ENCODE measurements at places on chromosomes 7 and 10.

DNA sequence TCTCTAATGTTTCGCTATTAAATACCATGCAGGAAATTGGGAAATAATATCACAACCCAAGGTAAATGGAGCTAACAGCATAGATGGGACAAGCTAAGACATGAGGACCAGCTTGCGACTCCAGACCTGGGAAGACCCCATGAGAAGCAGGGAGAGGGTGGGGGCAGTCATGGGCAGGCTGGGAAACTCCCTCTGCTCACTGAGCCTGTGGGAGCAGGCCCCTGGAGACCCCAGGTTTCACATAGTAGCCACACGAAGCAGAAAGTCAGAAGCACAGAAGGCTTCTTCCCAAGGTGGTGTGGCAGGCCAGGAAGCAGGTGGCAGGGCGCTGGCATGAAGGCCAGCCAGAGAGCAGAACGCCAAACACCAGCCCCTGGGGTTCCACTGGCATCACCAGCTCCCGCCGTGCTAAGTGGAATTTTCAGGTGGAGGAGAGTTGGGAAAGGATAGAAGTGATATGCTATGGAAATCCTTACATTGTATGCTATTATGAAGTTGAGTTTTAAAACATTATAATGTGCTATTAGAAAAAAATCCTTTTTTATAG is 99.9 kb upstream of the RNF32 start:
- DNase-seq, result no peak

GRCh38 chr10:61066661-61067344 is 122.8 kb upstream of the RHOBTB1 start:
- DNase-seq, result no peak

DNA sequence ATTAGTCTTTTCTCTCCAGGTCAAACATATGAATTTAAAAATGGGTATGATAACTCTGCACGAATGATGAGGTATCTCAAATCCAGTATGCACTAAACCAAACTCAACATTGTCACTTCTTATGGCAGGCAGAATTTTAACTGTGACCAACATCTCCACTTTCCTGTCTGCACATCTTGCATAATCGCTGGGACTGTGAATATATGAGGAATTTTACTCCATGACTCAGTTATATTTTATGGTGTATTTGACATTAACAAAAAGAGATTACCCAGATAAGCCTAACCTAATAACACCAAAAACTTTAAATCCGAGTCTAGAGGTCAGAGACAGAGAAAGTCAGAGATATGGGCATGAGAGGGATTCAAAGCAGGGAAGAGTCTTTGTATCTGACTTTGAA is 454.5 kb upstream of the SEMA3D start:
- DNase-seq, result no peak

DNA sequence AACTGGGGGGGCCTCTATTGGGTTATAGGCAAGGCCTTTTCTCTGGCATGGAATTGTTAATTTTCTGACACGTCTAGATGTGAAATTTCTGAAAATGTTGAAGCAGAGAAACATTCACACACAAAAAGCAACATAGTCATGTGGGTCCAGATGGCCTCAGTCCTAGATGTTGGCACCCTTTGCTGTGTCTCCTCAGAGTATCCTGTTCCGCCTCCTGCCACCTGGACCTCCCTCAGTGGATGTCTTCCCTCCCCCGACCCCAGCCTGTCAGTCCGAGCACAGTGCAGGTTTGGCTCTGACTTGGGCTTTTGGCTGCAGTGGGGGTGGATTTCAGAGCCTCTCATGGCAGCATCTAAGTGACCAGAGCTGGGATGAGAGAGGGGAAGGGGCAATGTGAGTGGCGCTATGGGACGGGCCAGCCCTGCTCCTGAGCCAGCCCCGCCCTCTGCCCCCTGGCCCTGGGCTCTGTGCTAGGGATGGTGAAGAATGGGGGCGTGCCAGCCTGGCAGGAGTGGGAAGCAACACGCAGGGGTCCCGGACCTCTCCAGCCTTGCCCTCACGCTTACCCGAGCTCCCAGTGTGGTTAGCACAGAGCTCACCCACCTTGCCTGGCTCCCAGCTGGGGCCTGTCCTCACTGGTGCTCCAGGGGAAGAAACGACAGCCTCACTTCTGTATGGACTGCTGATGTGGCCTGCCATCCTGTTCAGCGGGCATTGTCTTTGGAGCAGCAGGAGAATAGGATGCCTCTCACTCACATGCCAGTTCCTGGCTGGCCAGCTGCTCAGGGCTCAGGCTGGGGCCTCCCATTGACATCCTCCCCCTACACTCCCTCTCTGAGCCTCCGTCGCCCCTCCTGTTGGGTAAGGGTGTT is 6.2 kb downstream of the ATP6V0E2 start:
- no peak for DNase-seq

GRCh38 chr7:11831736-11832495 is at the start of gene THSD7A:
THSD7A (minus strand) TSS chr7:11832198; CDS start chr7:11831946, 252 bp downstream.
- peak; percentile 83 for DNase-seq

DNA sequence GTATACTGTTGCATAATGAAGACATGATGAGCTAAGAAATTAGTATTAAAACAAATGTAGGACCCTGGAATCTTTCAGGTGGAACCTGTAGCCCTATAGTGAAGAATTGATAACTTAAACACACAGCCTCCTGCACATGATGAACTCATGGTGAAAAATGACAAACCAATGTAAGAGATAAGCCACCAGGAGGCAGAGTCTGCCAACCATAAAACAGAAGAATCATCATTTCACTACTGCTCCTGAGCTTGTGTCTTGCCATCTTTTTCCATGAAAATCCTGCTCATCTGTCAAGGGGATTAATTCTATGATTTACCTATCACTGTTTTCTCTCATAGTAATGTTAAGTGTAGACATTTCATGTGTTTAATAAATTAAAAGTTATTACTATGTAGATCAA is 363.9 kb downstream of the MALRD1 start:
- DNase-seq, result no peak

- no peak for DNase-seq
Observed at GRCh38 chr10:72665925-72666324, 26.0 kb upstream of the MCU start.

DNA sequence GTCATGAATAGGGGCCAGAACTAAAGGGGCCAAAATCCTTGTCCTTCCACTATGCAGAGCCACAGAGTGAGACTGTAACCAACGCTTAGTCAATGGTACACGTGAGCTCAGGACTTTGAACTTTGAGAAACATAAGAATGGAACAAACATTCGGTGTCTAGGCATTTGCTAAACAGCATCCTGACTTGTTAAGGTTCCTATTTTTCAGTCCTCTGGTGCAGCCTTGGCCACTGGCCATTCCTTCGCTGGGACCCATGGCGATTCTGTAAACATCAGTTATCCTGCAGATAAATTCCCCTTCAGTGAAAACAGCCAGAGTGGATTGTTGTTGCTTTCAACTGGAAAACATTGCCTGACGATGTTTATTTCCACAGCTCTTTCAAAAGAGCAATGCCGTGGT is 266.8 kb downstream of the SORCS1 start:
- DNase-seq, result no peak

GRCh38 chr7:24255139-24255538 is 28.9 kb upstream of the NPY start:
- DNase-seq, result no peak

GRCh38 chr10:5565205-5565545 is 40.4 kb downstream of the CALML3 start:
- DNase-seq, result no peak

DNA sequence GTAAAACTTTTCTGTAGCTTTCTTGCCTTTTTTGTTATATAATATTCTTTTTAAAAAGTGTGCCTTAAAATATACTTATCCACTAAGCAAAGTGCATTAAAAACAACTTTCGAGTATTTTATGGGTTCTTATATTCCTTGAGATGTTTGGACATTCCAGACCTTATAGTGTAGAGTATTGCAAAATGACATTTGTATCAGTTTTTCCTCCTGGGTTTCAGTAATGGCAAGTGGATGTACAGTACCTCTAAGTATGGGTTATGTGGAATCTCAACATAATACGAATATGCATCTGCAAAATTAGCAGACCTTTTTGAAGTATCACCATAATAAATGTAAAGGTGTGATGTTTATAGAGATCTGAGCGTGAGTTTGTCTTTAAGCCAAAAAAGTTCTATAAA is 2.7 kb downstream of the CDK13 start:
- DNase-seq, result no peak

- DNase-seq, result no peak
Observed at GRCh38 chr7:16055263-16055976, 365.9 kb downstream of the CRPPA start.

DNA sequence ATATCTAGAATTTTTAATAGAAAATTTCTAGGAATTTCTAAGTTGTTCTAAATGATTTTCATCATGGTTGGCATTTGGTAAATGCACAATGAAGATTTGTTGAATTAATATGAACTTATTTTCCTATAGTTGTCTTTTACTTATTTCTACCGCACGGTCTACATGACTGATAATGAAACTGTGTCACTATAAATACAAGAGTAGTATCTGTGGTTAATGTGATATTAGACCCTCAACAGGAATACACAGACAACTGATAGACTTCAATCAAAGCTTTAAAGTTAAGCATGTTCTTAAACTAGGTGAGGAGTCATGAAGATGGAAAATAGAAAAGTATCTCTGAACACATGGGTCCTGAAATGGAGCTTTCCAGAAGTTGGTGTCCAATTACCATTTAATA is 297.9 kb upstream of the ETV1 start:
- DNase-seq, result no peak

- no peak for DNase-seq
Observed at GRCh38 chr10:103852189-103852711, 3.1 kb downstream of the SH3PXD2A start.

GRCh38 chr7:34277016-34277802 is 371.9 kb downstream of the BMPER start:
- no peak for DNase-seq

DNA sequence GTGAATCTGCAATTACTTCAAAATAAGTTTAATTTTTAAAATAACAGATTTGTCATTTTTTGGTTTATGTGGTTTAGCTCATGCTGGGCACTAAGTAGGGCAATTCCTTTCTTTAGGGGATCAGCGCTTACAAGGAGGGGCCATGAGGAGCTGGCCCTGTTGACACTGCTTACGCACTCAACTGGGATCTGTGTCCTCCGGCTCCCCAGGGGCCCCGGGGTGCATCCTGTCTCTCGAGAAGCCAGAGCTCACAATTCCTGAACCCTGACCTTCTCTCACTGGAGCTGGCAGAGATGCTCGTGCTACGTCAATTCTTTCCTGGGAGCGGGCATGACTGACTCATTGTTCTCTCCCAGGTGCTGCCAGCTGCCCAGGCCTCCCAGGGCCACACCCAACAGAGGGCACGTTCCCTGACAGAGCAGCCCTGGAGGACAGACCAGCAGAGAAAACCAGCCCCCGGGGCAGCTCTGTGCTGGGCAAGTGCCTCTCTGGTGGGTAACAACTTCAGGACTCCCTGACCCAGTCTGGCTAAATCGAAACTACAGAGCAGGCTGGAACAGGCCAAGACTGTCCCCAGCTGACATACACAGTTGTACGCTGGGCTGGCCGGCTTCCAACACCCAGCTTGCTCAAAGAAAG is 36.8 kb downstream of the CTBP2 start:
- no peak for DNase-seq

DNA sequence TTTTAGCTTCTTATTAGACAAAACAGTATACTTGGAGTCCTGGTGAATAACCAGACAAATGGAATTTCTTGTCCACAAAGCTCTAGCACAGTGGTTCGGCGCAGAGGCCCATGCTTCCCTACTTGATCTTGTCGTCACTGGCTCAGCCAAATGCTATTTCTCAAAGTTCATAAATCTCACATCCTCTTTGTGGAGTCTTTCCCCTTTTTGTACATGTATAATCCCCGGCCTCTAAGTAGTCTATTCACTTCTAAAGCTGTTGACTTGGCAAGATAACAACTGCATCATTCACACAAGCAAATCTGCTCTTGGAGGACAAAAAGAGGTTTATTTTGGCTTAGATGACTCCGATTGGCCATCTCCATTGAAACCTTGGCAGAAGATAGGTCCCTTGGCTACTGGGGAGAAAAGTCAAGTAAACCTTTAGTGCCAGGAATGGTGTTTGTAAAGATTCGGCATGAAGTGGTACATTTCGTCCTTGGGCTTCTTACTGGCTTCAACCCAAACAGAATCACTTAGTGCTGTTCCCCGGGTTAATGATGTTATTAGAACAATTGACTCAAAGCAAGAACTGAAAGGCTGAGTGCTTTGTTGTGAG is 5.1 kb upstream of the AKR1E2 start:
- no peak for DNase-seq

DNA sequence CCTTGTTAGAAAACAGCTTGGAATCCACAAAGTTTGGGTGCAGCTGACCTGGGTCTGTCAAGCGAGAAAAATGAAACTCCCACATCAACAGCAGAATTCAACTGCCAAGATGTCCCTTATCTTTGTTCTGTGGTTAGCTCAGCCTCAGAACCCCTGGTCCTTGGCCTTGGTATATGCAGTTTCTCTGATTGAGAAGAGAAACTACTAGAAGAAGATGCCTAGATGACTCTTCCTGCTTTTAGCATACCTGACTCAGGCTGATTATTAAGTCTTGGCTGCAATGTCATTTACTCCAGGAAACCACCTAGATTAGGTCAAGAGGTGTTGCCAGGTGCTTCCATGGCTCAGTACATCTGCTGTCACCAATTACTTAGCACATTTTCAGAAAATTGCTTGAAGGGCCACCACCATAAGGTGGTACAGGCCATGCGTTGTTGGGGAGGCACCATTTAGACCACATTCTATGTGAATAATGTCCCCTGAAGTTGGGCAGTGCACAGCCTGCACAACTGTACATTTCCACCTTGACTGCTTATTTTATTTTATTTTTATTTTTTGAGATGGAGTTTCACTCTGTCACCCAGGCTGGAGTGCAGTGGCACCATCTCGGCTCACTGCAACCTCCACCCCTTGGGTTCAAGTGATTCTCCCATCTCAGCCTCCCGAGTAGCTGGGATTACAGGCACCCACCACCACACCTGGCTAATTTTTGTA is 59.4 kb upstream of the ZNF438 start:
- DNase-seq, result no peak

- no peak for DNase-seq
Observed at GRCh38 chr10:70749756-70750155, 35.4 kb downstream of the TBATA start.

GRCh38 chr7:134174795-134175261 is 47.7 kb downstream of the LRGUK start:
- no peak for DNase-seq

GRCh38 chr10:19491166-19491565 is 325.1 kb upstream of the PLXDC2 start:
- no peak for DNase-seq

- no peak for DNase-seq
Observed at GRCh38 chr7:46847126-46847525, 734.8 kb downstream of the TNS3 start.

- DNase-seq, result peak; percentile 37
Observed at GRCh38 chr10:70729763-70730357, 55.3 kb downstream of the TBATA start.
